ENCODE measurements at places on chromosomes 7 and 10.

DNA sequence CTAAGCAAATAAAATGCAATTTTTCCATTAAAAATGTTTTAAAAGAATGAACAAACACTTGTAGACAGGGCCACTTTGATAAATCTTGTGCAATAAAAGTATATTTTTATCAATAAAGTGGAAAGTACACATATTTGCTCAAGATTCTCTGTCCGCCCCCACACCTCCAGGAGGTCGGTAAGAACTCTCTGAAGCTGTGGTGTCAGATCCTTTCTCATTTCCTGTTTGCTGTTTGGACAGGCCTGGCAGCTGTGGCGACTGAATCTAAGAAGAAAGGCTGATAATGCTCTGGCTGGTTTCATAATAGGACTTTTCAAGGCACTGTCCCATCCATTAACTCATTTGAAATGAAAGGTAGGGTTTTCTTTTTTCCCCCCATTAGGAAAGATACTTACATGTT is 15.3 kb upstream of the ASB4 start:
- DNase-seq = no peak

- DNase-seq = no peak
Measured at GRCh38 chr7:116241291-116241690, 31.0 kb downstream of the TES start.

- no peak for DNase-seq
Measured at GRCh38 chr10:12396567-12396966, 47.2 kb downstream of the CAMK1D start.

DNA sequence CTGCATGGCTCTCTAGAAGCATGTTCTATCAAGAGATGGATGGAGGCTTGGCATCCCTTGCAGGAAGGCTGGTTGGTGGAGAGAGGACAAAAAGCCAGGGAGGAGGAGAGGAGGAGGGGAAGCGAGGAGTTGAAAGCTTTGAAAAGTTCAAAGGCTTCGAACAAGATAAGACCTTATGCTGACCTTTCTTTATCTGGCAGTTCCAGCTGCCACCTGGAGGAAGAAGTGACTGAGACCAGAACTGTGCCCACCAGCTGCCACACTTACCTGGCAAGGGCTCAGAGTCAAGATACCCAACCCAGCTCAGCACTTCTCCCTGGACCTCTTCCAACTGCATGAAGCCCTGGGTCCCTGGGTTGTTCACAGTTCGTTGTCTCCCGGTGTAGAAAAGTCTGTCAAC is 14.8 kb downstream of the CCL24 start:
- no peak for DNase-seq

DNA sequence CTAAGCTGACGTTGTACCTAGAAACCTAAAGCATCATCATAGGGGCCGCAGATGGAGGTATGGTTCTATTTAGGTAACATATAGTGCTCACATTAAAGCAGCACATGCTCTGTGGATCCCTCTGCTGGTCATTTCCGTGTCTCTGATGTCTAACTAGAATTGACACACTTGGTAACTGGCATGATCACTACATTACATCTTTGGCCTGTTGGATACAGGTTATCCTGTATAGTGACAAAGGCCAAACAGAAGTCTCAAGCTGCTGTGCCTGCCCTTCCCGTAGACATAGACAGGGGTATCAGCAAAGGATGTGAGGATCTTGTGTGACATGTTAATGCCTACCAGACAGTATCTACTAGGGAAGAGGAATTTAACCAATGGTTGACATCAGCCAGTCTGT is 51.2 kb downstream of the KIF5B start:
- no peak for DNase-seq

DNA sequence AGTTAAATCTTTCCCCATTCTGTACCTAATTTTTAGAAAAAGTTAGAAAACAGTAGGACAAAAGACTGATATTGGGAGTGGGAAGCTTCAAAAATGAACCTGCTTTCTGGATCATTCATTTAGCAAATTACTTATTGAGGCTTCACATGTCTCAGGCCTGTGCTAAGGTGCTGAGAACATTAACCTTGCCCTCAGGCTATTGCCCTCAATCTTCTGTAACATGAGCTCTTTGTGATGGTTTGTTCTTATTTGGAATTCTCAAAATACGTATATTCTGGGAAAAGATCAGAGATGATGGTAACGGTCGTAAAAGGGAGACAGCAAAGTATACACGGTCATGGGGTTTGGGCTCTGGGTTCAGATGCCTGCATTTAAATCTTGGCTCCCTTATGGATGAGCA is 39.5 kb upstream of the PRKG1 start:
- no peak for DNase-seq

DNA sequence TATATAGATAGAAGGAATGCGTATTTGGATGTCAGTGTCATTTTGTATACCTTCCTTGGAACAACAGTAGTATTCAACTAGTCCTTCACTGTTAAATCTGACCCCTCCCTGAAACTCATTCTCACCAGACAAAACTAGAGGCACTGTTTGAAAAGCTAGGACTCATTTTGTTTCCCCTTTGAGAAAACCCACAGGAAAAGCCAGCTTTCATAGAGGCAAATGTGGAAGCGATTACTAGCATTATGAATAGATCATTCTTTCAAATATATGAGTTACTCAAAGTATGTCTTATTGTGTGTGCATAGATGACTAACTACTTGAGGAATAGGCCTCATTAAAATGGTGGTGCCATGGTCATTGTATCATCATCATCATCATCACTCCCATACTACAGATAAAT is 1.9 kb upstream of the ASB15 start:
- DNase-seq = no peak

All from stimulated activated CD8-positive, alpha-beta memory T cell treated with anti-CD3 and anti-CD28 coated beads, Interleukin-4, amount 100 ng/mL, for 1 hour (primary cell).